HuH-7 (cell line): ENCODE measurements at places on chromosomes 3 and 15.

- no peak for DNase-seq
Observed at GRCh38 chr3:197468167-197468566, 87.6 kb downstream of the BDH1 start.

DNA sequence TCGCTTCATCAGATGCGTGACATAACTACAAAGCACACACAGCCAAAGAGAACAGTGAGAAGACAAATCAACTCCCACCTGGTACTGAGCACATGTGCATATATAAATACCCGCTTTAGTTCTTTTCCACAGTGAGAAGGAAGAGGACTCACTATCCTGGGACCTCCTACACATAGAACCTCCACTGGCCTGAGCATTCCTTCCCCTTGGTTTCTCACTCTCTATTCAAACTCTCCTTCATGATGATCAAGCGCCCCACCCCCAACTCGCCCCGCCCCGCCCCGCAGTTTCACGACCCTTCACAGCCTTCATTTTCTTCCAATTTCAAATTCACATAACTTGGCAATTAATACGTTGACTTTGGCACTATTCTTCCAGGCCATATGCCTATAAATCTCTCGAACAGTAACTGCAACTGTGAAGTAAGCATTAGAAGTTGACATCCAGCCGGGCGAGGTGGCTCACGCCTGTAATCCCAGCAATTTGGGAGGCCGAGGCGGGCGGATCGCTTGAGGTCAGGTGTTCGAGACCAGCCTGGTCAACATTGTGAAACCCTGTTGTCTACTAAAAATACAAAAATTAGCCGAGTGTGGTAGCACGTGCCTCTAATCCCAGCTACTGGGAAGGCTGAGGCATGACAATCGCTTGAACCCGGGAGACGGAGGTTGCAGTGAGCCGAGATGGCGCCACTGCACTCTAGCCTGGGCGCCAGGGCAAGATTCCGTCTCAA, 1.1 kb downstream of the RPS17 start:
- DNase-seq = no peak

DNA sequence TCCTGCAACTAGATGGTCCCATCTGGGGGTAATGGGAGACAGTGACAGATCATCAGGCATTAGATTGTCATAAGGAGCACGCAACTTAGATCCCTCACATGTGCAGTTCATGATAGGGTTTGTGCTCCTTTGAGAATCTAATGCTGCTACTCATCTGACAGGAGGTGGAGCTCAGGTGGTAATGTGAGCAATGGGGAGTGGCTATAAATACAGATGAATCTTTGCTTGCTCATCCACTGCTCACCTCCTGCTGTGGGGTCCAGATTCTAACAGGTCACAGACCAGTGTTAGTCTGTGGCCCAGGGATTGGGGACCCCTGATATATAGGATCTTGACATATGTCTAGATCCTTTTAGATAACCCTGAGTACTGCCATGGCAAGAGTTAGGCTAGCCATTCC, 52.7 kb downstream of the RASGRF1 start:
- DNase-seq = no peak

DNA sequence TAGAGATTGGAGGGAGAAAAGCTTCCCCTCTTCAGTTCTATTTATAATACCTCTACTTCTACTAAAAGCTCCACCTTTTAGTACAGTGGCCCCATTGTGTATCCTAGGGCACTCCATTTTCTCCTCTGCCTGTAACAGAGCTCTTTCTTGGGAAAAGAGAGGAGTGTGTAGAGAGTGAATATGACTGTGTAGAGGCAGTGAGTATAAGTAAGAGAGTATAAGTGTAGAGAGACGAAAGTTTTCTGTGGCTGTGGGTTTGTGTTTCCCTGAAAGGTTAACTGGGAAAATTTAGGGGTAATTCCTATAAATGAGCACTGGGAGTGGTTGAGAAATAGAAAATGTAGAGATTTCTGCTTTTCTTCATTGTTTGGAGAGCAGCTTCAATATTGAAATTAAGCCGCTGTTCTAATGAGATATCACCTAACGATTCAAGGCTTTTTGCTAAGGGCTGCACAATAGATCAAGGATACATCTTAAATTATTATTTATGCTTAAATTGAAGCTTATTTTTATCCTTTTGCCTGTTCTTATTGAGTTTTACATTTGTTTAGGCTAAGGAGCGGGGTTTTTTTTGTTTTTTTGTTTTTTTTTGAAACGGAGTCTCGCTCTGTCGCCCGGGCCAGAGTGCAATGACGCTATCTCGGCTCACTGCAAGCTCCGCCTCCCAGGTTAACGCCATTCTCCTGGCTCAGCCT, 6.9 kb downstream of the IQGAP1 start:
- no peak for DNase-seq

DNA sequence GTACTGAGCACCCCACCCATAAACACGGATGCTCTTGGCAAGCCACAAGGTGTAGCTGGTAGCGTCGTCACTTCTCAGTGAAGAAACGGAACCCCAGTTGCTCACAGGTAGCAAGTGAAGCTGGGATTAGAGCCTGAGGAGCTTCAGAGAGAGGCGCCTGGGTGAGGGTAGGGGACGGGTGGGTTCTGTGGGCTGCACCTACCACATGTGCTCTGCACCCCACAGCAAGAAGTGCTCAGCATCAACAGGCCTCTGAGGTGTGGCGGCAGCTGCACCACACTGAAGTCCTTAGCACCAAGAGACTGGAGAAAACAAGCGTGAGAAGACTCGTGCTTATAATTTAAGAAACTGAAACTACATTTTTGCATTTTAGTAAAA, 9.8 kb downstream of the MAP6D1 start:
- no peak for DNase-seq

DNA sequence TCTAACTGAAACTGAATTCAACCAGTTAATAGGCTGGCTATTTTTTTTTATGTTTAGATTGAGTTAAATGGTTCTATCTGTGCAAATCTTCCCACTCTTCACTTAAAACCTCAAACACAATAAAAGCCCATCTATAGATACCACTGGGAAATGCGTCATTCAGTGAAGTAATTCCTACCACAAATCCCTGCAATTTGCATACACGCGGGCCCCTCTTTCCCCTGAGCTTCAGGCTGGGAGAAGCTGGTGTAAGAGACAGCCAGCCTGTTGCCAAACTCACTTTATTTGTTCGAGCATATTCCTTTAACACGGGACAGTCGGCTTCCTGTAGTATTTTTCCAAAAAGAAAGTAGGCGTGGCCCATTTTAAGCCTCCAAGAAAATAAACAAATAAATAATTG, 26.0 kb upstream of the MCTP2 start:
- DNase-seq = no peak

- no peak for DNase-seq
Observed at GRCh38 chr3:170699158-170700053, 113.5 kb upstream of the SLC7A14 start.

DNA sequence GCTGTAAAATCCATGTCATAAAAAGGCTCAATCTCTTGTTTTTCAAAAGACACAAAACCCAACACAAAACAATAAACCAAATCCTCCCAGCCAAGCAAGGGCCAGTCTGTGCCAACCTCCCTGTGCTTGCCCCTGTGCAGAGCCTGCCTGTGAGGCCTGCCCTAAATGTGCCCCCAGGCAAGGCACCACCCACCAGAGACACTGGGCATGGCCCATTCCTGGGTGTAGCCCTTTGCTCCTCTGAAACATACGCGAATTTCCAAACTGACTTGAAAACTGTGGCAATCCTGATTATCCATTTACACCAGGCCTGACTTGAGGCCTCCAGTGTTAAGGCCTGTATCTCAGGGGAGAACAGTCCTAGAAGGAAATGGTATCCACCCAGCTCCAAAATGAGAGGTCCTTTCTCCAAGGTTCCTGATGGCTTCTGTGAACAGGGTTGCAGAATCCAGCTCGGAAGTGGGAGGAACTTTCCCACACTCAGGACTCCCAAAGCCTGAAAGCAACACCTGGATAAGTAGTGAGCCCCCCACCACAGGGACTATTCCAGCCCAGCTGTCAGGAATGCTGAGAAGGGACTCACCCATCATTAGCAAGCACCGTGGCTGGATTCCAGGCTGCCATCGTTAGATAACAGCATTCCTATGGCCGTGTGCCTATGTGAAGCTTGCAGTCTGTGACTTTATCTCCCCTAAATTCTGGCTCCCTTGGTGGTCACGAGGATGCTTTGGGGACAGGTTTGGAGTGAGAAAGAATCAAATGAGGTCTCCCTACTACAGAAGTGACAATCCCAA, 61.8 kb downstream of the CACNA2D2 start:
- no peak for DNase-seq

DNA sequence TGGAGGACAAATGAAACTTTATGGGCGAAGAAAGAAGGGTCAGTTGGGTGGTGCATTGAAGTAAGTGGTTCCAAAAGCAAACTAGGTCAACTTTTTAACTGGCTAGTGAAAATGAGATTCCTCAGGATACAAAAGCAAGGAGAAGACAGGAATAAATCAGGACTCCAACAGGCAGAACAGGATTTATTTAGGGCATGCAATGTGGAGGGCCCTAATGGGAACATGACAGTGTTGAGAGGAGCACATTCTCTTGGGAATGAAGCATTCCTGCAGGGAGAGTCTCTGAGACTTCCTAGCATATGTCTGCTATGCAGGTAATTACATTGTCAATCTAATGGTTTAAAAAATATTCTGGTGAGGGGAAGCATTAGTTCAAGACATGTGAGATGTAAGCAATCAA, 8.7 kb downstream of the NPAP1 start:
- no peak for DNase-seq

- DNase-seq = no peak
Observed at GRCh38 chr15:58472821-58473581, 41.2 kb downstream of the LIPC start.
